ENCODE measurements at places on chromosomes 7 and 10. TPM values are rescaled to one million over a fixed set of nuclear protein-coding genes. Genes with fewer than 3 reads are reported as not detected.

GRCh38 chr10:104895541-104895940 is 254.5 kb downstream of the SORCS3 start:
- no peak for DNase-seq

DNA sequence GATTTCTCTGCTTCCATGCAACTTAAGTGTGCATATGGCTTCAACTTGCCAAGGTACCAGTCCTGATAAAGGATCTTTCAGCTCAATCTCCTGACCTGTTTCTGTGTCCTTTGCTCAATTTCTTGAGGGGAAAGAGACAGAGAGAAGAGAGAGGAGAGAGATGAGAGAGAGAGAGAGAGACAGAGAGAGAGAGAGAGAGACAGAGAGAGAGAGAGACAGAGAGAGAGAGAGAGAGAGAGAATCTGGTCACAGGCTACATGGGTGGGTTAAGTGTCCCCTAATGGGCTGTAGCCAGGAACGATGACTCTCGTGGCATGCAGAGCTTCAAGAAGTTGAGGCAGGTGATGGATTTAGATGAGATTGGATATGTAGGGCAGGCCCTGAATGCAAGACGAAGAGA is 335.2 kb upstream of the PRKCQ start:
- no peak for DNase-seq

- DNase-seq = no peak
These were observed 28.2 kb downstream of the PFKP start for GRCh38 chr10:3095373-3096139.

DNA sequence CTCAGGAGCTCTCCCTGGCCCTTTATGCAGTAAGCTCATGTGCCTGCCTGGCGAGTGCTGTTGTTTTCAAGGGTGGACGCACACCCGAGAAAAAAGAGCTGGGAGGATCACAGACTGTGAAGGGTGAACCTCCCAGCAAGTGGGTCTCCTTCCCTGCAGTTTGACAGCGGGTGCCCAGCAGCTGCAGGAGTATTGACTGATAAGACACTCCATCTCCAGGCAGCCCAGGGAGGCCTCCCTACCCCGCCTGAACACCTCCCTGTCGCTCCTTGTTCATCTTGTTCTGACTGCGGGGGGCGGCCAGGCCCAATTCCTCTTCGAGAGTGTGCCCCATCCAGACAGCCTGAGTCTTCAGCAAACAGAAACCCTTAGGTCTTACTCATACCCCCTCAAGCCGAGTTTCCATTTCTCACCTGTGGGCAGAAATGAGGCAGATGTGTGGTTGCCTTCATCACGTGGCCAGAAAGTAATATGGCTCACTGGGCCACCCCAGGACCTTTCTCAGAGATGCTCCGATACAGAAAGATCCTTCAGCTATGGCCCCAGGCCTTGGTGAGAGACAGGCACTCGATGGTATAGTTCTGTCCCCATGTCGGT is 17.2 kb downstream of the MDH2 start:
- DNase-seq = no peak

The RBM20 gene
- 7.7 TPM for total RNA-seq

The RTKN2 gene
- total RNA-seq = 0.39 TPM

The BRI3 gene
- total RNA-seq = 65.2 TPM

Data from esophagus muscularis mucosa (tissue), 4 donors.